ENCODE measurements at places on chromosomes 5 and 9.

DNA sequence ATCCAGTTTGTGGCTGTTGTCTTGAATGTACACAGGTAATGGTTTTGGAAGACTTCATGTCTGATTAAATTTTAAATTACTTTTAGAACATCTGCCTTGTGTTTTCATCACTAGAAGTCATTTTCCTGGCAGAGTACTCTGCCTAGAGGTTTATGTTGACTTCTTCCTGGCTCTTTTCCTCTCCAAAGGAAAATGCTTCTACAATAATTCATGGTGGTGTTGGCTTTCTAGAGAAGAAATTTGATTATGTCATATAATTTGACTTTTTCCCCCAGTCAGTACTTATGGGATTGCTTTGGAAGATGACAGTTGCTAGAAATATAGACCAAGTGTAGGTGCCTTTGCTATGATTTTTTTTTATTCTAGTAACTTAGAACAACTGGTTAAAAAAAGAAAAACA is 46.8 kb downstream of the F2RL2 start:
- no peak for DNase-seq

- no peak for DNase-seq
These were observed 214.8 kb downstream of the AOPEP start for GRCh38 chr9:94941211-94941875.

- no peak for DNase-seq
These were observed 148.0 kb downstream of the FGF1 start for GRCh38 chr5:142537938-142538337.

DNA sequence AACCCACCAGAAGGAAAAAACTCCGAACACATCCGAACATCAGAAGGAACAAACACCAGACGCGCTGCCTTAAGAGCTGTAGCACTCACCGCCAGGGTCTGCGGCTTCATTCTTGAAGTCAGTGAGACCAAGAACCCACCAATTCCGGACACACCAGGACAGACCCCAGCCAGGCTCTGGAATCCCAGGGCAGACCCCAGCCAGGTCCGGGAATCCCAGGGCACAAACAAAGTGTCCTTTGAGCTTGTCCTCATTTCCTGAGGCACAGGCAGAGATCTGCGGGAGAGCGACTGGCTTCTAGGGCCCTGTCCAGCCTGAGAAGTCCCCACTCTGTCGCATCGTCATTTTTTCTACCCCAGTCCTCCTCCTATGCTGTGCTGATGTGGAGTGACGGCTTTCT is 461.1 kb downstream of the ACTL7B start:
- no peak for DNase-seq

GRCh38 chr5:176677209-176677939 is 30.1 kb downstream of the TSPAN17 start:
- DNase-seq: no peak

GRCh38 chr9:121744002-121744686 is 92.7 kb downstream of the DAB2IP start:
- peak; percentile 79 for DNase-seq

DNA sequence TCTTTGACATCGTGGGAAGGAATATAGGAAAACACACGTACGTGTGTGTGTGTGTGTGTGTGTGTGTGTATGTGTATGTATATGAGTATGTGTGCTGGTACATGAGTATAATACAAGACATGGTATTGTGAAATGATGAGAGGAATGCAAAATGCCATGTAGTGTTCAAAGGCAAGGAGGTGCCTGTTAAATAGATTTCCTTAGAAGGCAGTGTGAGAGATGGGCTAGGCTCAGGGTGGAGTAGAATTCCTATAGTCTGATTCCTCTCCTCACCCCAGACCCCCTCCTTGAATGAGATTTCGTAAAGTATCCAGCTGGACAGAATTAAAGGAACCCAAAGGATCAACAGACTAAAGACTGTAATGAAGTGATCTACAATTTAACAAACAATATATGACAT is 11.1 kb downstream of the GPR21 start:
- no peak for DNase-seq

GRCh38 chr5:18675041-18675440 is 1040.8 kb downstream of the TAF11L14 start:
- DNase-seq: no peak

DNA sequence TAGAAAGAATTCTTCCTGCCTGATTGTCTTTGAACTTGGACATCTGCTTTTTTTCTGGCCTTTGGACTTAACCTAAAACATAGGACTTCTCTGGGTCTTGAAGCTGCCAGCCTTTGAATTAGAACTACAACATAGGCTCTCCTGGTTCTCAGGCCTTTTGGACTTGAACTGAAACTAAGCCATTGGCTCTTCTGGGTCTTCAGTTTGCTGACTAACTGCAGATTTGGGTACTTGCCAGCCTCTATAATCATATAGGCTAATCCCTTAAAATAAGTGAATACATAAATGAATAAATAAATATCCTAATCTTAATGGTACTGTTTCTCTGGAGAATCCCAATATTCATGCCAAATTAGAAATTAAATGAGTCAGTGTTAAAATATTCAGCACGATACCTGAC is 473.4 kb upstream of the PAPPA start:
- DNase-seq: no peak

DNA sequence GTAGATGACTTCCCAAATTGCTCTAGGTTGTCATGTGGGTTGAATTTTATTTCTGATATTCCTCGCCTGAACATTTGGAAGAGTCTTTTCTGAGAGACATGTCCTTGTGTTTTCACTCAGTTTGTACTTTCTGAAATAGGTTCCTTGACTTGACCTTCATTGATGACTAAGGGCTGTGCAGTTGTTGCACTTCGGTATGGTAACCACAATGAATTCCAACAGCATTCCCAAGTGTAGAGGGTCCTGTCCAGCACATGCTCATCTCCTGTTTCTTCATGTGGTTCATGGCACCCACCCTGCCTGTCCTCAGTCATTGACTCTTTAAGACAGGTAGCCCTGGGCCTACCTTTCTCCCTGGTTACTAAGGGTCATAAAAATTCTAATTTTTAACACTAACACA is 527.8 kb downstream of the MTRR start:
- DNase-seq: no peak

DNA sequence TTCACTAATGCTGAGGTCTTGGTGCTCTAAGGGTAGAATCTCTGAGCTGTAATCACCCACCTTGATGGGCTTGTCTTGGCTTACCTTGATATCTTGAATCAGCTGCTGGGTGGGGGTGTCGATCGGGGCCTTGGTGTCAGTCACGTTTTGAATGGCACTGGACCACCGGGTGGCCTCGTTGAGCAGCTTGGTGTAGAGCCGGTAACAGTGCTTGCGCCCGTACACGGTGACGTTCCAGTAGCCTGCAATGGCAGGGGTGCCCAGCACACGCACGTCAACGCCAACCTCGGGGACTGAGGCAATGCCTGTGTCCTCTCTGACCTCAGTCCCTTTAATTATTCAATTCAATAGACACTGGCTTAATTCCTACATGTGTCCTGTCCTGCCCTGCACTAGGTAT is 63.1 kb upstream of the RETREG1 start:
- no peak for DNase-seq

GRCh38 chr5:118882666-118883065 is 105.7 kb downstream of the DTWD2 start:
- no peak for DNase-seq

GRCh38 chr9:126693428-126693944 is 79.8 kb downstream of the LMX1B start:
- no peak for DNase-seq

GRCh38 chr9:78938821-78939220 is 632.9 kb upstream of the TLE4 start:
- DNase-seq: no peak

GRCh38 chr9:131752231-131752884 is 12.5 kb upstream of the RAPGEF1 start:
- DNase-seq: no peak

DNA sequence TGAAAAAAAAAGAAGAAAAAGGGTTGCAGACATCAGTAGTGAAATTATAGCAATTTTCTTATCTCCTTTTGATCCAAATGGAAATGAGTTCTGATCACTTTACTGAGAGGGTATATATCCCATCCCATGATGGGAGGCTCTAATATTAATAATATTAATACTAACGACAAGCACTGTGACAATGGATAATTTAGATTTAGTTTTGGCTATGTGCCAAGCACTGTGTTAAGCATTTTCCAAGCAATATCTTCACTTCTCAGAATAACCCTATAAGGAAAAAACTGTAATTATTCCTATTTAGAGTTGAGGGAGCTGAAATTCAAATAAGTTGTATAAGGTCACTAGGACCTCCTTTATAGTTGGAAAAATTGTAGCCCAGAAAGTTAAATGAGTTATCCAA is 58.4 kb upstream of the ASTN2 start:
- DNase-seq: no peak

DNA sequence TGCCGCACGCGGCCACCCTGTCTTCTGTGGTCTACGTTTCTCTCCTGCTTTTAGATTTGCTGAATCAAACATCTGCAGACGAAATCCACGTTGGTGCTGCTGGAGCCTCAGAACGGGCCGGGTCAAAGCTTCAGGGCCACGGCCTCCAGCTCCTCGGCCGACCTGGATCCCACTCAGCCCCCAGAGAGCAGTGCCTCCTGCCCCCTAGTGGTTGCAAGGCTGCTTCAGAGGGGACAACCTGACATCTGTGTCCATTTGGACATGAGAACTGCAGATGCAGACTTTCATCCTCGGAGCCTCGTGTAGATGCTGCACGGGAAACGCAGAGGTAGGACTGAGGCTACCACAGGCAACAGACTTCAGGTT is 23.0 kb upstream of the SLC6A3 start:
- no peak for DNase-seq

DNA sequence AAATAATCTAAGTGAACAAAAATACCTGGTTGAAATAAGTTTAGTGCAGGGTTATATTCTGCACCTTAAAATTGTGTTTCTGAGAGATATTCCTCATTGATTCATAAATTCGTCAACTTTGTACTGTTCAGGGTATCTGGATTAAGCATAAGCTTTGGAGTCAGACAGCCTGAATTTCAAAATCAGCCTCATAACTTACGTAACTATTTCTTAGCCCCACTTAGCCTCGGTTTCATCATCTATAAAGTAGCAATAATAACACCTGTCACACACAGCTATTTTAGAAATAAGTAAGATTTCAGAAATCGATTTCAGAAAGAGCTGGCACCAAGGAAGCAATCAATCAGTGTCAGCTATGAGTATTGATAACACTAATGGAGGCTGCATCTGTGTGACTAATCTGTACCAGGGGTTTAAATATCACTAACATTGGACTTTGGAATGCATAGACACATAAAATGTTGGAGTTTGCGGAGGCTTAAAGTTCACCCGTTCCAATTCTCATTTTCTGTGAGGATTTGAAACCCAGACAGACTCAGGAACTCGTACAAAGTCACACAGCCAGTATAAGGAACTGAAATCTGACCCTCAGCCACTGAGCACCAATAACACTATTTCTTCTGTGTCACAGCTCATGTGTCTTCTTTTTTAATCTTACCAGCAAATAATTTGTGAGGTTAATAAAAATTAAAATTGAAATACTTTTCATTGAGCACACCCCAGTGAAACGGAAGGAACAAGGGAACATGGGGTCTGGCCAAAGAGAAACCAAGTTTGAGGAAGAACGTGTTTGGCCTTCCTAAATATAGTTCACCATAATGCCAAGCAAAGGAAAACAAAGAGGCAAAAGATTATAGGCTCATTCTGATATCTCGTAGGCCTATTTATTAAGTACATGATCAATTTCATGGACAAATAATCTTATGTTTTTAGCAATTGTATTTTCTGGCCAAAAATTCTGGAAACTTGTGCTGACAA is 194.4 kb upstream of the PTGER4 start:
- DNase-seq: peak; percentile 31

DNA sequence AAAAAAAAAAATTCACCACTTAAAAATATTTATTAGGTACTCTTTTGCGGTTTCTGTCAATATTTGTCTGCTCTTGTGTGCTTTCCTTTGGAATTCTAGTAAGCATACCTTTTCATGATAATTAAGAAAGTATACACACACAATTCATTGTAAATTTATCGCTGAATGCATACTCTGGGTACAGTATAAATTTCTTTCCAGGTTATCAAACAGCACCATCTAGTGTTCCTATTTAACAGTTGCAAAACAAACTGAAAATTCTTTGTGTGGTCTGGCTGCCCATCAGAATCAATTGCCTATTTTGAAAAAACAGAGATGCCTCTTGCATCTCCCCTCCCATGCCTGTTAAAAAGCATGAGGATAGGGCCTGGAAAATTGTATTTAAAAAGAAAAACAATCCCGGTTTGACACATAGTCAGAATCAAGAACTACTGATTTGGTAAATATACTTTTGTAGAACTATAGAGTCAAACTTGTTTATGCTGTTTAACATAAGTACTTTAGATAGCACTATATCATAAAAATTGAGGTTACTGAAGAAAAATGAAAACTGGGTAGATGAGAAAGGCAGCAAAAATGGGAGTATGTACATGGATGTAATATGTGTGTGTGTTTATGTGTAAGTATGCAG is 16.2 kb downstream of the PGGT1B start:
- peak; percentile 45 for DNase-seq

GRCh38 chr9:137645211-137645610 is 26.4 kb downstream of the EHMT1 start:
- DNase-seq: no peak

GRCh38 chr5:140362875-140363630 is 3.1 kb downstream of the SLC4A9 start:
- peak; percentile 84 for DNase-seq

GRCh38 chr5:103211576-103212561 is 46.7 kb upstream of the MACIR start:
- DNase-seq: no peak
